ENCODE measurements at places on chromosomes 5 and 9.

DNA sequence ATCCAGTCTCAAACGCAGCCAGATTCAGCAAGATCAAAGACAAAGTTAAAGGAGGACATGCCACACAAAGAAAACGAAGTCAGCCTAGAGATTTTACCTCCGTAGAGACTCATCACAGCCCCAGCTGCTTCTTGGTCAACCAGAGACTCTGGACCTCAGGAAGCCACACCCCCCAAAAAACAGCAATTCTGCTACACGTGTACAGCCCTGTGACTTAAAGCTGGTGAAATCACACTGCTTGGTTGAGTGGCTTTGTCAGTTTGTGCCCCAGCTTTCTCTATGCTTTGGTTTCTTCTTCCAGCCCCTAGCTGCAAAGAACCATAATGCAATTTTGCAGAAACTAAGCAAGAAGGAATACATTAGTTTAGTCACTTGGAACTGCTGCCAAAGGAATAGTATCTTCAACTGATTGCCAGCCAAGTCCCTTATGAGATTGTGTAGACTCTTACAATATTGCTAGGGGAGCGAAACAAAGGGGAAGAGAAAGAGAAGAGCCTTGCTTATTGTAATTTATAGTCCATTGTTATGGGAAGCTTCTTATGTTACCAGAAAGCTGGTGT is 158.8 kb upstream of the ZNF462 start:
- no peak for DNase-seq

- DNase-seq = no peak
These were observed 54.9 kb downstream of the RAD23B start for GRCh38 chr9:107337676-107338590.

DNA sequence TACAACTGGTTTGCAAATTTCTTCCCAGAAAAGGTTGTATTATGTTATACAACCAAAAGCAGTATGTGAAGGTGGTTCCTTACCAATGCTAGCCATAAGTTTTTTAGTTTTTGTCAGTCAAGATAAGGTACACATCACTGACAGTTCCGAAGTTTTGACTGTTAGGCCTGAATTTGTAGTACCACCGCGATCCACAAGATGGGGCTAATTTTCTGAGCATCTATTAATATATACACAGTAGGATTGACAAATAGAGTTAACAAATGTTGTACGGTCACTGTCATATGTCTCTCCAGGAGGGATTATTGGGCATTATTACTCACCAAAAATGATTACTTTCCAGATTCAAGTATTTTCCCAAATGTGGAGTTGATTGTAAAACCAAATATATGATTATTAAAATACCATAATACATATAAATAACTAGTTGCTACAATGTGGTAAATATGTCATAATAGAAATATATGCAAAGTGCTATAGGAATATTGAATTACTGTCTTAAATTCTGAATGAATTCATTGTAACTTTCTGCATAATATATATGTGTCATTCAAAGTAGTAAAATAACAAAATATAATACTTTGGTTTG is 28.4 kb upstream of the LRRC19 start:
- no peak for DNase-seq

- DNase-seq = no peak
These were observed 135.8 kb downstream of the KDM4C start for GRCh38 chr9:6893350-6894131.

Measured in stimulated activated CD8-positive, alpha-beta memory T cell treated with anti-CD3 and anti-CD28 coated beads, Interleukin-15, amount 100 ng/mL, for 4 hours (primary cell).